ENCODE measurements at places on chromosomes 1 and 21.

- no peak for DNase-seq
These were observed 61.8 kb upstream of the SOD1 start for GRCh38 chr21:31597683-31598082.

- no peak for DNase-seq
These were observed 101.5 kb downstream of the TENT5C start for GRCh38 chr1:117707371-117707770.

DNA sequence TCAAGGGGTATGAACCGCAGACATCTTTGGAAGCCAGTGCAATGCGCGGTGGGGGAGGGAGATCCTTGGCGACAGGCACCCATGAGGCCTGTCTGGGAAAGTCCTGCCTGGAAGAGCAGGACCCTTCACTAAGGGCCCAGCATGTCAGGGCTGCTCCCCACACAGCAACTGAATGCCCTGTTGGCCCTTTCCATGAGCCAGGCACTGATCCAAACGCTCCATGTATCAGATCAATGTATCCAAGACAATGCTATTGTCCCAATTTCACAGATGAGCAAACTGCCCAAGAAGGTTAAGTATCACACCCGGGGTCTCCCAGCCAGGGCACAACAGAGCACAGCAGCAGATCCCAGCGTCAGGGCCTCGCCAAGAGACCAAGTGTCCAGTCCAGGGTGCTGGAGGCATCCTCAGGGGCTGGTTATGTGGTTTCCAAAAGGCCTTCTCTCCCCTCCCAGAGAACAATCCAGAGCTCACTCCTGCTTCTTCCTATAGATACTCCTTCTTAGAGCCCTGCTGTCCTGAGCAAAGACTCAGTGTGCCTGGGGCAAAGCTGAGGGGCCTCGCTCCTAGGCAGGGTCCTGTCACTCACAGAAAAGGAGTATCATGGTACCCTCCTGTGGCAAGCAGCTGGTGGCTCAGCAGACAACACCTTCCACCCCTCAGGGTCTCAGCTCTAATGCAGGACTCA lies 328.0 kb downstream of the NPHP4 start:
- no peak for DNase-seq

GRCh38 chr1:25573591-25573930 lies 30.2 kb downstream of the LDLRAP1 start:
- DNase-seq = no peak

DNA sequence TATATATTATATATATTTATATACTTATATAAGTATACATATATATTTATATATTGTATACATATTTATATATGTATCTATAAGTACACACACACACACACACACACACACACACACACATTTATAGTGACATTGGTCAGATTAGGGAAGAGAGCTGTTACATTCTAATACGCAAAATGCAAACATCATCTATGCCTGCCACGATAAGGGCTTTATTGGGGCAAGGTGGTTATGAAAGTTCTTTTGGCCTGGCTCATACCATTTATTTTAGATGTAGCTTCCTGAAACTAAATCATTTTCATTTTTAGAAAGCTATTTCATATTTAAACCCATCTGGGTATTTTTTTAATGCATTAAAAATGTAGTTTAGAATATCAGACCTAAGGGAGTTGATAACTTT lies 82.8 kb downstream of the MAST2 start:
- no peak for DNase-seq

- peak; percentile 72 for DNase-seq
These were observed 504.7 kb downstream of the NUF2 start for GRCh38 chr1:163826500-163826899.

GRCh38 chr1:40662864-40663263 lies 2.6 kb downstream of the RIMS3 start:
- DNase-seq = no peak

GRCh38 chr1:248288391-248288790 lies 10.6 kb upstream of the OR2T33 start:
- no peak for DNase-seq

DNA sequence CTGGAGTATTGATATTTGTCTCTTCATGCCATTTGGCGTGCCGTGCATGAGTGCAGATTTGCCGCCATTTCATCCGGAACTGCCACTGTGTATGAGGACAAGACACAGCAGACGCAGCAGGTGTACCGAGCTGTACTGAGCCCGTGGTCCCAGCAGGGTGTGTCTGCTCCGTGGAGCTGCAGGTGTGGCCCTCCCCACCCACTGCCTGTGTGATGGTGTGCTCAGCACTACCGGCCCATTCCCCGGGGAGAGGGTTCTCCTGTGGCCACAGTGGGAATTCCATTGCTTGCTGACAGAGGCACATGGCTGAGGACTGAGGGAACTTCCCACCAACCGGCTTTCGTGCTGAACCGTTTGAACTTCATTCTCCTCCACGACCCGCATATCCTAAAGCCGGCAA lies 34.3 kb upstream of the COL6A1 start:
- no peak for DNase-seq

DNA sequence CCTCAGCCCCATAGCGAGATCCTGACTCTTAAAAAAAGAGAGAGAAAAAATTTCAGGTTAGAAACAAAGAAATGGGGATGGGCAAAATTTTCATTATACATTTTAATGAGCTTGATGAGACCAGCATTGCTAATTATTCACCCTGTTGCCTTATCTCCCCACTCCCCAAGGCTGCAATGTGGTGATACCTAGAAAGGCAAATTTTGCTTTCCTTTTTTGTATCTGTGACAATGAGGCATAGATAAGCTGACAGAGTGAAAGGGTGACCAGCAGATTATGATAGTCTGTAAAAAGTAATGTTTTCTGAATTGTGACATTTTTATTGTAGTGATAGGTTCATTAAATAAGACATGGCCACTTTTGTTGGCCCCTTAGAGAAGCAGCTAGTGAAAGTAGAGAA lies 12.9 kb downstream of the SRRM1 start:
- no peak for DNase-seq

GRCh38 chr1:183824291-183824690 lies 19.4 kb downstream of the RGL1 start:
- no peak for DNase-seq

DNA sequence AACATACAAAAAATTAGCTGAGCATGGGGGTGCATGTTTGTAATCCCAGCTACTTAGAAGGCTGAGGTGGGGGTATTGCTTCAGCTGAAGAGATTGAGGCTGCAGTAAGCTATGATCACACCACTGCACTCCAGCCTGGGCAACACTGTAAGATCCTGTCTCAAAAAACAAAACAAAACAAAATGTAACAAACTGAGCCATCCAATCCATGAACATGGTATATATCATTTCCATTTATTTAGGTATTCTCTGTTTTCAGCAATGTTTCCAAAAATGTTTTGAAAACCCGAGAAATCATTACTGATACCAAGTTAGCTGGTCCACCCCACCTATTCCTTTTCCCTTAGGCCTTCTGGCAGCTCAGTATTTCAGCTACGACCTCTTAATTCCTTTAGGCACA lies 18.4 kb downstream of the ATPAF1 start:
- no peak for DNase-seq

DNA sequence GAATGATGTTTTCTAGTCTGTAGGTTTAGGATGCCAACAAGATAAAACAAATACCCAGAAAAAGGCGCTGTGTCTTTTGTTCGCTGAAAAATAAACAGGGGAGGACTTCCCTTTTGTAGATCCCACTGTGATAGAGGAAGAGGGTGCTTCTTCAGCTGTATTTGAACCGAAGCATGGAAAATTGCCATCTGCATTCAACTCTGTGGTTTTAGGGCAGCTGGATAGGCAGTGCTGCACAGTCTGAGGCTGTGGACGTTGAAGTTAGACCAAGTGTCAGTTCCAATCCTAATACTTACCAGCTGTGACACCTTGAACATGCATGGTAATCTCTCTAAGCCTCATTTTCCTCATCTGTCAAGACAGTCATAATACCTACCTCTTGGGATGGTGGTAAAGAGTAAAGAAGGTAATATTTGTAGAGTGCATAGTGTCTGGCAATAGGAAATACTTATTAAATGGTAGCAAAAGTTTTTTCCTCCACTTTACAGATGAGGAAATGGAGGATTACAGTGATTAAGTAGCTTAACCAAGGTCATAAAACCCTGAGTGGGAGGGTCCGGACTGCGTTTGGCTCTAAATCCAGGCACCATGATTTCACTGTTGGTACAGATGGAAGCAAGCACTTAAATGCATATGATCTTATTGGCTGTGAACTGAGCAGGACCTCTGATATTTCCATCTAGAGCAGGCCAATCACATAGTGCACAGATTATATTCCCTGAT lies 48.5 kb downstream of the UTP25 start:
- no peak for DNase-seq

- no peak for DNase-seq
These were observed 102.6 kb downstream of the SELENOF start for GRCh38 chr1:86811142-86811924.

- DNase-seq = no peak
These were observed 1355.7 kb downstream of the BRINP3 start for GRCh38 chr1:189121941-189122340.

DNA sequence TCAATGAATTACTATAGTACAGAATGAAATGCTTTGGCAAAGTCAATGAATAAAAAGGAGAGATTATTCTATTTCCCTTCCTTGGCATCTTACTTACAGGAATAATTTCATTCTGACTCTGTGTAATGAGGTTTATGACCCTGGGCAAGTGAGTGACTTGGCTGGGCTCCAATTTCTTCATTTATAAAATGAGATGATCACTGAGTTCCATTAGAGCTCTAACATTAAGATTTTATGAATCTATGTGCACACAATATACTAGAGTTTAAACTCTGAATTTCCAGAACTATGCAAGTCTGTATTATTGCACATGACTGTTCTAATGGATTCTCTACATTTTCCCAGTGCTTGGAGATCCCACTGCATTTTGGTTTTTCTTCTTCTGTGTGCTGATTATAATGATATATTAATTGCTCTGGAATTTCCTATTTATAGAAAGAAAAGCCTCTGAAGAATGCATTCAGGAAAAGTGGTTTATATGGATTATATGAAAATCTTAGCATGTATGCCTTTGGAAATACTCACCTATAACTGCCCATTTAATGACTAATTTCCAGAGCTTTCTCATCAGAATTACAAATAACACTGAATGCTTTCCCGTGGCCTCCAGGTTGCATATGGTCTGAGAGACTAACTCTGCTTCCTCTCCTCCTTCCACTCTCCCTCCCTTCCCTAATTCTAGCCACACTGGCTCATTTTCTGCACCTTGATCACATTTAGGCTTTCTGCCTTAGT lies 97.4 kb upstream of the CHRM3 start:
- DNase-seq = no peak

- DNase-seq = no peak
These were observed 50.5 kb downstream of the PRKCZ start for GRCh38 chr1:2100780-2101108.

DNA sequence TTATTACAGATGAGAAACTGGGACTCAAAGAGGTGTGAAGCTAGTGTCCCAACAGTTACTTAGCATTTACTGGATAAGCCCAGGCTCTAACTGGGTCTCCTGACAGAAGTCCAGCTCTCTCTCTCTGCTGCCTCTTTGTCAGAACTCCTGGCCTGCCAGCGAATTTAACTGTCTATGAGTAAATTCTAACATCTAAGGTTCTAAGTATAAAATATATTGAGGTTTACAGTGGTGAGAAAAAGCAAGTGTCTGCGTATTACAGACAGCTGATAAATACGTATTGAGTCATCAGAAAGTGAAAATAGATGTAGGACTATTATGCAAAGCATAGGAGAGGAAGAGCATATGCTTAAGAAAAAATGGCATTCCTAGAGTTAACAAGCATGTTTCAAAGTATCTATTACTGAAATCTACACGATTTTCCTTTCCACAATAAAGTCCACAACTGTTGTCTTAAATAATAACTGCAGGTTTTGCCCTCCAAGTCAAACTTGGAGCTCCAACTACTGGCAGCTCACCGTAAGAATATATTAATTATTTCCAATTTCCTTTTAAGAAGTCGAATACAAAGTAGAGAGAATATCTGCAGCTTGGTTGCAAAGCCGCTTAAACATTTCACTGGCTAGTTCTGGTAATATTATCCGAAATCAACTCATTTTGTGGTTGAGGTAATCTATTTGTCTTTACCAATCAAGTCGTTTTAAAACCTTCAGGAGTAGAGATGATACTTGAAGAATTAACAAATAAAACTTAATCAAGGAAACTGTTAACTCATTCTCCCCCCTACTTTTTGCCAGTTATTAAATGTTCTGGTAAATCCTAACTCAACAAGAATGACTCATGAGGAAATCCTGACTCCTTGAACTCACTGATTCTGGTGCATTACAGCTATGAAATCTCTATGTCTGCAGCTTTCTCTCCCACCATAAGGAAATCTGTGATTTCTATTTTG lies 1.4 kb upstream of the RGS2 start:
- DNase-seq = no peak

GRCh38 chr1:223662943-223663342 lies 2.6 kb downstream of the CAPN8 start:
- DNase-seq = no peak

DNA sequence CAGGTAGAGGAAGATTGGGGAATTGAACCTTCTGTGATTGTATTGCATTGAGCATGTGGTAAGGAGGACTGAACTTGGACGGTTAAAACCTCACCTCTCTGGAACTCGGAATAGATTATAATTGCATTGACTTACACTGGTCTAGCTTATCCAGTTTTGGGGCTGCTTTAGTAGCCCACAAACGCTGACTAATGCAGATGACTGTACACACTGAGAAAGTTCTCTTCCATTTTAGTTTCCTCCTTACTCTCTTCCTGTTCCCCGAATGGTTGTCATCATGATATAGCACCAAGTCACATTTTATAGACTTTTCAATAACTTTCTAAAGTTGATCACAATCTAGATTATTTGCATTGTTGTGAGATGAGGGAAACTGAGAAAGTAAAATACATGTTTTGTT lies 78.2 kb downstream of the NFIA start:
- no peak for DNase-seq

DNA sequence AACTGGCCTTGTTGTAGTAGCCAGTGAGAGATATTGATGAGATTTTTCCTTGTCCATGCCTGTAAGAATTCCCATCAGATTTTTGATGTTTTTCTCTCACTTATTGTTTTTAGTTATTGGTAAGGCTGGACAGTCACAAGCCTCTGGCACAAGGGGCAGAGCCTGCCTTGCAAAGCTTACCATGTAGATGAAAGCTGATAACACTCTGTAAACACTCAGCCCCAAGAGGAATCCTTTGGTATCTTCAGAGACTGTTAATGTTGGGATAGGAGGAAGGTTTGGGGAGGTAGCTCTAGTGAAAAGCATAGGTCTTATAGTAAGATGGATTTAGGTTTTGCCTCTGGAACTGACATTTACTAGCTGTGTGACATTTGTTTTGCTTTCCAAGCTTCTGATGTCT lies 37.7 kb downstream of the MARK1 start:
- DNase-seq = no peak

GRCh38 chr1:232005300-232005699 lies 378.7 kb downstream of the DISC1 start:
- DNase-seq = no peak

- DNase-seq = no peak
These were observed 23.1 kb downstream of the SLC26A9 start for GRCh38 chr1:205920159-205920558.

- DNase-seq = no peak
These were observed 90.9 kb downstream of the IER5 start for GRCh38 chr1:181179279-181179986.

GRCh38 chr1:67211589-67212563 lies 45.6 kb downstream of the IL23R start:
- DNase-seq = no peak
